C1 segment of cervical spinal cord (tissue), 14 donors: ENCODE measurements at places on chromosomes 5 and 9.

GRCh38 chr5:171610686-171611085 is 174.9 kb upstream of the SMIM23 start:
- DNase-seq: no peak

GRCh38 chr5:114390431-114390830 is 28.6 kb downstream of the KCNN2 start:
- no peak for DNase-seq

GRCh38 chr9:128565578-128565977 is 13.2 kb downstream of the SPTAN1 start:
- DNase-seq: no peak

DNA sequence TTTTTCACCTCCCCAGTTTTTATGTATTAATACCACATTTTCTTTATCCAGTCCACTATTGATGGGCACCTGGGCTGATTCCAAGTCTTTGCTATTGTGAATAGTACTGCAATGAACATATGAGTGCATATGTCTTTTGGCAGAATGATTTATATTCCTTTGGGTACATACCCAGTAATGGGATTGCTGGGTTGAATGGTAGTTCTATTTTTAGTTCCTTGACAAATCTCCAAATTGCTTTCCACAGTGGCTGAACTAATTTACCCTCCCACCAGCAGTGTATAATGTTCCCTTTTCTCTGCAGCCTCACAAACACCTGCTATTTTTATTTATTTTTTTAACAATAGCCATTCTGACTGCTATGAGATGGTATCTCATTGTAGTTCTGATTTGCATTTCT is 340.2 kb downstream of the ADAMTS6 start:
- no peak for DNase-seq

- no peak for DNase-seq
Measured at GRCh38 chr5:59021286-59021673, 438.4 kb downstream of the RAB3C start.

GRCh38 chr5:154608531-154609011 is 130.5 kb upstream of the HAND1 start:
- no peak for DNase-seq

- DNase-seq: no peak
Measured at GRCh38 chr5:91058575-91058974, 324.5 kb downstream of the ARRDC3 start.

- DNase-seq: no peak
Measured at GRCh38 chr5:168287362-168287761, 4.1 kb upstream of the WWC1 start.

DNA sequence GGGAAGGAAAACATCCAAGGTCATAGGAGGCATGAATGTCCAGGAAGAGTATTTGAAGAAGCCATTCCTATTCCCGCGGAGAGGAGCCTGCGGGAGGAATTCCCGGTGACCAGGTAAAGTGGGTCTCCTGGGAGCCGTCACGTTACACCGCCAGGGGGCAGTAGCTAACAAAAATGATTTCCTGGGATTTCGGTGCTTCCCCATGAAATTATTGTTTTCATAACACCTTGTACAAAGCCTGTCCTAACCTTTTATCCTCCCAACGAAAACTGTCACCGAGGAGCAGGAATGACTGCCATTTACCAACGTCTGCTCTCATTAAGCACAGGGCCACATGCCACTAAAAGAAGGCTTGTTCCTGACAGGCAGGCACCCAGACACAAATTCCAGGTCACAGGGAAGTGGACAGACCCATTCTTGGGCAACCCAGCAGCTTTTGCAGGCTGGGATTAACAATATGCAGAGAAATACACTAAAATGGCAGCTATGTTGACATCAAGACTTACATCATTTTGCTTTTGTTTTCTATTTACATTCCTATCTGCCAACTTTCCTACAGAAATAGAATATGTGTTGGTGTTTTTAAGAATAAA is 41.2 kb upstream of the CTSL start:
- DNase-seq: no peak

DNA sequence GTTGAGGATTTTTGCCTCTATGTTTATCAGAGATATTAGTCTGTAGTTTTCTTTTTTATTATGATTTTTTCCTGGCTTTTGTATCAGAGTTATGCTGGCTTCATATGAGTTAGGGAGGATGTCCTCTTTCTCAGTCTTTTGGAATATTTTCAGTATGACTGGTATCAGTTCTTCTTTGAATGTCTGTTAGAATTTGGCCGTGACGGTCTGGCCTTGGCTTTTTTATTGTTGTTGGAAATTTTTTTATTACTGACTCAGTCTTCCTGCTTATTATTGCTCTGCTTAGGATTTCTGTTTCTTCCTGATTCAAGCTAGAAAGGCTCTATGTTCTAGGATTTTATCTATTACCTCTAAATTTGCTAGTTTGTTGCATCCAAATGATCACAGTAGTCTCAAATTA is 421.9 kb downstream of the CDH10 start:
- DNase-seq: no peak

DNA sequence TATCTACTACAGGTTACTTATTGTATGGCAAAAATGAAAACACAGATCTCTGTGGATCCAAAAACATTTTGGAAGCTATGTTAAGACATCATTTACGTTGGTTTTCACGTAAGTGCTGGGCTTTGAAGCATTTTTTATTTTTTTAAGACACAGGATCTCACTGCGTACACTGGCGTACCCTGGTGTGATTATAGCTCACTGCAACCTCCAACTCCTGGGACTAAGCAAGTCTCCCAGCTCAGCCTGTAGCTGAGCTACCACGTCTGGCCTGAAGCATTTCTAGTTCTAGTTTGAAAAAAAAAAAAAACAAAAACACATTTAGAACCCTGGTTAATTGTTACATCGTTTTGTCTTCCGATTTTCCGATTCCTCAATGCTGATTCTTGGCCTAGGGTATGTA is 131.3 kb downstream of the AOPEP start:
- DNase-seq: no peak

- DNase-seq: peak; percentile 7
Measured at GRCh38 chr5:36878392-36879082, 2.0 kb downstream of the NIPBL start.

GRCh38 chr9:127887792-127888191 is 10.3 kb upstream of the AK1 start:
- no peak for DNase-seq

GRCh38 chr9:133787754-133788025 is 49.5 kb upstream of the SARDH start:
- no peak for DNase-seq

DNA sequence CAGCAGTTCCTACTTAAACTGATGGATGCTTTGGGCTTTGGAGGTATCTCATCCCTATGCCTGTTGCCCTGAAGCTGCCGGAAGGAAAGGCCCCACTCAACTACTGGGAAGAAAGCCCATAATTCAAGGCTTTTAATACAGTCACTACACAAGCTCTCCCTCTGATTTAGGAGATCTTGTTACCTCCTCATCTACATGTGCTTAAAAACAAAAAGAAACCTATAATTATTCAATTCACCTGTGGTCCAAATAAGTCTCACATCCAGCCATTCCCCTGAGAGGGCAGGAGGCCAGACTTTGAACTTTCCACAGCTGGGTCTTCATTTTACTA is 715 bp upstream of the LEAP2 start:
- no peak for DNase-seq

DNA sequence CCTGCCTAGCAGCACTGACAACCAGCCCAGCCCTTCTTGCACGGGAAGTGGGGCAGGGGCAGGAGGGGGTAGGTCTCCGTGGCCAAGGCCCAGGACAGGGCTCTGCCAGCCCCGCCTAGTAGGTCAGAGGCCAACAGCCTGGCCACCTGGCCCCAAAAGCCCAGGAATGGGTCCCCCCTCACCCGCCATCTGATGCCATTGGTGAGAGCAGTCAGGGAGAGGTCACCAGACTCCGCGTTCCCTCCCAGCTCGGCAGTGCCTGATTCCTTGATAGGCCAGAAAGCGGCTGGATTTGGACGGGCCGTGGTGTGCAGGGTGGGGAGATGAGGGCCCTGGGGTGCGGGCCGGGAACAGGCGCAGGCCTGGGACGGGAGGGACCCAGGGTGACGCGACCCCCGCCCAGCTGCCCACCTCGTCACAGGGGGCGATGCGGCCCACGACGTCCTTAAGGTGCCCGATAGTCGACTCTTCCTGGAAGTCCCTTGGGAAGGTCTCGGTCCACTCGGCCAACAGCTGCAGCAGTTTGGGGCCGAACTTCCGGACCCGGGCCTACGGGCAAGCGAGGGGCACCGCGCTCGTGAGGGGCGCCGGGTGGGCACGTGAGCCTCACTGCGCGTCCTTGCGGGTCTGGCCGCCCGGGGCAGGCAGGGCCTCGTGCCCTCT is 64.5 kb upstream of the RNF130 start:
- no peak for DNase-seq

DNA sequence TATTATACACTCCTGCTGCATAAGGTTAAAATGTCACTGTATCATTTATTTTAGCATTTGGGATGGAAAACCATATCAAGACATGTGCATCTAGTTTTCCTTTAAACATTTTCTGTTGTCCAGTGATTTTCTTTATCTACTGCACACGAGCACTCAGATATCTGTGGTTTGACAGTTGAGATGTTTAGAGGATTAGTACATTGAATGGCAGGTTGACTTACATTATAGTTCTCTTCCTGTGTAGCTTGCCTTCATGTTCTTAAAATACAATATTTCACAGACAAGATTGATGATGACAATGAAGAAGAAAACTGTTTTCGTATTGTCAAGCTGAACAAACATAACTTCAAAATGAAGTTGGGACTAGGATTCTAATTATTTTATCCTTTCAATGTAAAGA is 2378.4 kb upstream of the WWC1 start:
- no peak for DNase-seq

- no peak for DNase-seq
Measured at GRCh38 chr5:96794757-96795156, 13.0 kb downstream of the ERAP1 start.

GRCh38 chr5:59390989-59391388 is 502.5 kb downstream of the PDE4D start:
- no peak for DNase-seq

- DNase-seq: no peak
Measured at GRCh38 chr5:67299231-67299735, 102.7 kb upstream of the CD180 start.

DNA sequence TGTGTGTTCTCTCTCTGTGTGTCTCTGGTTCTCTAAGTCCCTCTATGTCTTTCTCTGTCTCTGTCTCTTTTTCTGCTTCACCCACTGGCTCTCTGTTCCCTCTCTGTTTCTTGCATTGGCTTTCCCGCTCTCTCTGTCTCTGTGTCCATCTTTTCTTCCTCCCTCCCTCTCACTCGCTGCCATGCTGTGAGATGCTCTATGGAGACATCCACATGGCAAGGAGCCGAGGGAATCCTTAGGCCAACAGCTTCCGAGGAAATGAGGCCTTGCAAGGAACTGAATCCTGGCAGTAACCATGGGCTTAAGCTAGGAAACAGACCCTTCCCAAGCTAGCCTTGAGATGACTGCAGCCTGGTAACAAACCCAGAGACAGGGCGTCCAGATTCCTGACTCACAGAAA is 117.3 kb downstream of the BRINP1 start:
- DNase-seq: no peak

- no peak for DNase-seq
Measured at GRCh38 chr9:20884985-20885593, 146.4 kb downstream of the HACD4 start.

DNA sequence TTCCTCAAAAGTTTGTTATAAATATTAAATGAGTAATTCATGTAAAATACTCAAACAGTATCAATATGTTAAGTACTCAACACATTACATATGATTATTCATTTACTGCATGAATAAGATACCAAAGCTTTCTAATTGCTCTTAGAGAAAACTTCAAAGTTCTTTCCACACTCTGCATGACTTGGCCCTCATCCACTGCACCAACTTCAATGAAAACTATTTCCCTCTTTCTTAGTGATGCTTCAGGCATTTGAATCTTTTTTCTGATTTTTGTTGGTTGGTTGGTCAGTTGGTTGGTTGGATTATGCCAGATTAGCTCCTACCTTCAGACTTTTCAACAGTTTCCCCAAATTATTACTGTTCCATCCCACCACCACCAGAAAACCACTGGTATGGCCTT is 314.7 kb upstream of the RGMB start:
- no peak for DNase-seq

DNA sequence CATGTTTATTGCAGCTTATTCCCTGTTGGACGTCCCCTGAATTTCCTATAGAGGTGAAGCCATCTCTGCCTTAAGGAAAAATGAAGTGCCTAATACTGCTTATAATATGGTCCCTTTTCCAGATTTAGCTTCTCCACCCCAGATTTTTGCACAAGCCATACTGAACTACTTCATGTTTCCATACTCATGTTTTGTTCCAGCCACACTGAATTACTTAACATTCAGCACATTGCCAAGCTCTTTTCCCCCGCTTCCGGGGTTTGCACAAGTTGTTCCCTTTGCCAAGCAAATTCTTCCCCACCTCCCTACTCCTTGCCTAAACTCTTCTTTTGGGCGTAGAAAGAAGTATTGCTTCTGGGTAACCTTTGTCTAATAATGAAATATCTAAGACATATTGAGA is 1.7 kb upstream of the CNTRL start:
- DNase-seq: no peak

DNA sequence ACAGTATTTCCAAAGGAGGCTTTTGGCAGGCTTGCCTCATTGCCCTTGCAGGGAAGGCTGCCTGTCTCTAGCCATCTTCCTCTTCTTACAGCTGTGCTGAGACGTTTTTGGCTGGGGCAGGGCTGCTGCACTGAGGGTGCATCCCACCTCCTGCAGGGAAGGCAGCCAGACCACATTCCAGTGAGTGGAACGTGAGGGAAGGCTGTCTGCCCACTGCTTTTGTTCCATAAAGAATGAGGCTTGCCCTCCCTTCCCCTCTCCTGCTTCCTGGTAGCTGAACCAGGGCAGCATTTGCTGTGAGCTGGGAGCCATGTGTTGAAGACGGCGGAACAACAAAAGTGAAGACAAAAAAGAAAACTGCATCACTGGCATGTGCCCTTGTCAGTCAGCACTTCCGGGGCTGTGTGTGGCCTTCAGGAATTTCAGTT is 16.8 kb downstream of the MGAT1 start:
- DNase-seq: no peak

DNA sequence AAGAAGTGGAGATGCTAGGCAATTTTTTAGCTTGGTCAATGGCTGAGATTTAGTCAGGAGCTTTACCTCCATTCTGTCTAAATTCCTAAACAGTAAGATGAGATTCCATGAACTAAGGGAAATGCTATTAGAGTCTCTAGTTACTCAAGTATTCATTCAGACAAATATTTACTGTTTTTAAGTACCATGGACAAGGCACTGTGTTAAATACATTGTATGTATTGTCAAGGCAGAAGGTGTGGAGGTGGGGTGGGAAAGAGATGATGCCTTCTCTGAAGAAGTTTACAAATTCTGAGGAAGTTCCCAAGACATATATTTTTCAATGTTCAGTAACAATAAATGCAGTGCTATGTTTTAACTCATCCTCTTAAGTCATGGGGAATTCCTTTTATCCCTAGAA is 459.9 kb upstream of the NMUR2 start:
- DNase-seq: no peak

DNA sequence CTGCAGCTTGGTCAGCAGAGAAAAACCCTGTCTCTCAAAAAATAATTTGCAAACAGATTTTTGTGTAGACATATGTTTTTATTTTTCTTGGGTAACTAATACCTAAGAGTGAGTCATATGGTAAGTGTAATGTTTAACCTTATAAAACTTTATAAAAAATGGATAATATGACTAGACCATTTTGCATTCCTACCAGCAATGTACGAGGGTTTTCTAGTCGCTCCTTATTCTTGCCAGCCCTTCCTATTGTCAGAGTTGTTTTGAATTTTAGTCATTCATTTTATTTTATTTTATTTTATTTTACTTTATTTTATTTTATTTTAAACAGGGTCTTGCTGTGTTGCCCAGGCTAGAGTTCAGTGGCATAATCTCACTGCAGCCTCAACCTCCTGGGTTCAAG is 37.8 kb downstream of the RABGAP1 start:
- no peak for DNase-seq
